ENCODE measurements at places on chromosomes 11 and 22.

DNA sequence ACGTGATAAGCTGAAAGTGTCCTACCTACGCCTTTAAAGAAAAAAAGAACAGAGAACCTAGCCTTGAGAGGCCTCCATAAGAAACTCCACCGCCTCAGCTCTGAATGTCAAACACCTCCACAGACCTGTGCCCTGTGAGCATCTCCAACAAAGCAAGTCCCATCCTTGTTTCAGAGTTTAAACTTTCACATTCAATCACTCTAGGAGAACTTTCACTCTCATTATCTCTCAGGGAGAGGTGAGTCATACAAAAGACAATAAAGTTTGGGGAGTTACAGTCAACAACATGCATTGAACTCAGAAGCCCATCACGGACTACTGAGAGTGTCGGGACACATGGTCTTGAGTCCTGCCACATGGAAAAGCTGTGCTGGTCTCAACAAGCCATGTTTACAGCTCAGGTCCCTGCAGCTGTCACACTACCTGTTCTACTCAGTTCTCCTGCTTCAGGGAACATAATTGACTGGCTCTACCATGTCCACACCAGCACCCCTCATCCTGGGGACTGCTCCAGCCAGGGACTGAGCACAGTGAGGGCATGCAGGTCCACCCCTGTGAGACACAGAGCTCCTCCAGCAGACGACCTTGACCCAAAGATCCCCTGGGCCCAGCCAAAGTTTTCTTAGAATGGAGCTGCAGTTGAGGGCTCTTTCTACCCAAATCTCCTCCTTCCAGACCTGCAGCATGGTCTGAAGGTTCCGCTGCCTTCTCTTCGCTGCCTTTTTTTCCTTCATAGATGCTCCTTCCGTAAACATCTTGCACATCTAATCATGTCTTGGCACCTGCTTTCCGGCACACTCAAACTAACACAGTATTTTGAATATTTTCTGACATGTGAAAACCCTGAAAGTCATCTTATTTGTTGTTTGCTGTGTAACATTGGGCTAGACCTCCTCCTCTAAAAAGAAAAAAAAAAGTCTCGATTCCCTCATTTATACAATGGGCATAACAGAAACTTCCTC, 114.9 kb downstream of the ETS1 start:
- peak; percentile 78 for DNase-seq

GRCh38 chr22:38180841-38181452, 683 bp downstream of the PLA2G6 start:
- peak; percentile 22 for DNase-seq

GRCh38 chr11:74055938-74056337, 47.1 kb upstream of the UCP3 start:
- DNase-seq, result no peak

DNA sequence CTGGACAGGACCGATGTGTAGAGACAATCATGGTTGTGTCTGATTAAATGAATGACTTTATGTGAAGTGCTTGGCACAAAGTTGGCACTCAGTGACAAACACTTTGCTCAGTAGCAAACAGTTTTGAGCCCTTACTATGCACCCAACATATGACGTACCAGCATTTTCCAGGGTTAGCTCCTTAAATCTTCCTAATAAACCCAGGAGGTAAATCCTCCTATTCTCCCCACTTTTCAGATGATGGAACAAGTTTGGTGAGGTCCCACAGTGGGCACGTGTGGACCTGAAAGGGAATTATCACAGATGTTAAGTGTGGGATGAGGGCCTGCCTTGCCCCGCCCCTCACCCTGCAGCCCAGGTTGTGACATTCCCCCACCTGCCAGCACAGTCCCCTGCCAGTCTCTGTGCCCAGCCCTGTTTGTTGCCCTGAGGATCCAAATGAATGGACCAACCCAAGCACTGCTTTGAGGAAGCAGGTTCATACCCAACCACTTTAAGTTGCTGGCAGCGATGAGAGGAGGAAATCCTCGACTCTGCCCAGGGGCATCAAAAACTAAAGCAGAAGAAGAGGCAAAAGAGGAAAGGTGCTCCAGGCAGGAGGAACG, 6.6 kb upstream of the CARD10 start:
- DNase-seq, result no peak

- no peak for DNase-seq
Observed at GRCh38 chr22:21657020-21657359, 8.8 kb upstream of the PPIL2 start.

DNA sequence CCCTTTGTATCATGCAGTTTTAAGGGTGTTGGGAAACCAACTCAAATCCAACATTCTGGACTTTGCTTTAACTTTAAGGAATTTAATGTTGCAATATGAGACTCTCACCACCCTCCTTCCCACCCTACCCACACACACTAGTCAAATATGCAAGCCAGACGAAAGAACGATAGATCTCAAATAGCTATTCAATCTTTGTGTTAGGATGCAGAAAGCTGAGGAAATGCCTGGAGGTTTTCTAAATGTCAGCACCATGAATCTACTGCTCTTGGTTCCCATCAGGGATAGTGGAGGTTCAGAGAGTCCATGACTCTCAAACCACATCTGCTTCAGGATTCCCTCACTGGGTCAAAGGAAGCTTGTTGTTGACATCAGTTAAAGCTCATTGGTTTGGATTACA, 33.7 kb downstream of the EXPH5 start:
- DNase-seq, result no peak

- no peak for DNase-seq
Observed at GRCh38 chr11:108766596-108767173, 101.8 kb downstream of the DDX10 start.

DNA sequence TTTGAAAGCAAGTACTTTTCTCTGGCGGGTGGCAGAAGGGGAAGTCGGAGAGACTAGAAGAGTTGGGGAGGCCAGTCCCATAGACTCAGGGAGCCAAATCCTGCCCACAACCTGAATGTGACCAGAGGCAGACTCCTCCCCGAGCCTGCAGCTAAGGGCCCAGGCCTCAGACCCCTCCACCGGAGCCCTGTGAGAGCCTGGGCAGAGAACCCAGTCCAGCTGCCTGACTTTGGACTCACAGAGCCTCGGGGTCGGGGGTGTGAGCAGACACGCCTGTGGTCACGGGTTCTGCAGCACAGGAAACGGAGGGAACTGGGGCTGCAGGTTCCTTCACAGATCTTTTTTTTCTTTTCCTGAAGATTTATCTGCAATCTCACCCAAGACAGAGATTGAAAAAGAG, 312.3 kb downstream of the CTTN start:
- DNase-seq, result no peak

- no peak for DNase-seq
Observed at GRCh38 chr22:43592476-43592875, 180.7 kb downstream of the MPPED1 start.

DNA sequence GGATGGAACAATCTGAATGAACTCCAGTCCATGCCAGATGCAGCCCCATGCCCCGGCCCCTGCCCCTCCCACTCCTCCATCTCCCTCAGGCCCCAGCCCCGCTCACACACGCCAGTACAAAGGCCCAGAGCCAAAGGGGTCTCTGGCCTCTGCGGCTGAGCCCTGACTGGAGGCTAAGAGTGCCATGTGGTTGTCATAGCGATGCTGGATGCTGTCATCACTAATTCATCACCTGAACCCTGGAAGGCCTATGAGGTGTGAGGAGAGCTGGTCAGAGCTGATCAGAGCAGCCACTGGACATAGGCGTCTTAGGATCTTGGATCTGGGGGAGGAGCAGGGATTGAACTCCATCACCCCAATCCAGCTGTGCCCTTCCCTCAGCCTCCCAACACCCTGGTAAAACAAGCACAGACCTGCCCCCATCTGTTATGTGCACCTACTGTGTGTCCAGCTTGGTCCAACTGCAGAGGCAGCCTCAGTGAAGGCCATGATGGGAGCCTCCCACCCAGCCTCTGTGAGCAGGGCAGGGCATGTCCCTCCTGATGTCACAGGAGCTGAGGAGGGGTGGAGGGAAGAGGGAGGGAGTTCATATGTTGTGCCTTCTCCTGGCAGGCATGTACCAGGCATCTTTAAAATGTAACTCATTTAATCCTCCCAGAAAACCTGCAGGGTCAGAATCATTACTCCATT, 16.7 kb downstream of the PDE2A start:
- no peak for DNase-seq

DNA sequence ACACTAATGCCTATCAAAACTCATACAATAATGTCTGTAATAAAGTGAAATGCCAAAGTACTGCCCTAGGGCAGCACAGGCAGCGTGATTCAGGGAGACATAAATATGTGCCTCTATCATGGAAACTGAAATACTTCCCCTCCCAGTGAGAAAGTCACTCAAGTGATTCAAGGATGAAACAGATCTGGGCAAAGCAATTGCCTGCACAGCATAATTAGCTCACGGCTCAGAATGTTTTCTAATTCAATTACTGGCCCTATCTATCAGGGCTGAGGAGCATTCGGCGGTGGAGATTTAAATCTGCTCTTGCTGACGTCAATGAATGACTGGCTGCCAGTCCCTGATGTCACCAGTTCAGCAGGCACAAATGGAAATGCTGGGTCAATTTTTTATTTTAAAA, 27.7 kb upstream of the PPP2R1B start:
- DNase-seq, result no peak

- peak; percentile 87 for DNase-seq
Observed at GRCh38 chr22:41301085-41302020, at the start of gene ZC3H7B. Gene ZC3H7B, plus strand, starts transcription at chr22:41301525. Its CDS starts 19,136 bp downstream, at chr22:41320661.

GRCh38 chr22:31451709-31452571, 37.7 kb downstream of the EIF4ENIF1 start:
- DNase-seq, result no peak

GRCh38 chr22:29117799-29118477, 45.1 kb downstream of the KREMEN1 start:
- no peak for DNase-seq

DNA sequence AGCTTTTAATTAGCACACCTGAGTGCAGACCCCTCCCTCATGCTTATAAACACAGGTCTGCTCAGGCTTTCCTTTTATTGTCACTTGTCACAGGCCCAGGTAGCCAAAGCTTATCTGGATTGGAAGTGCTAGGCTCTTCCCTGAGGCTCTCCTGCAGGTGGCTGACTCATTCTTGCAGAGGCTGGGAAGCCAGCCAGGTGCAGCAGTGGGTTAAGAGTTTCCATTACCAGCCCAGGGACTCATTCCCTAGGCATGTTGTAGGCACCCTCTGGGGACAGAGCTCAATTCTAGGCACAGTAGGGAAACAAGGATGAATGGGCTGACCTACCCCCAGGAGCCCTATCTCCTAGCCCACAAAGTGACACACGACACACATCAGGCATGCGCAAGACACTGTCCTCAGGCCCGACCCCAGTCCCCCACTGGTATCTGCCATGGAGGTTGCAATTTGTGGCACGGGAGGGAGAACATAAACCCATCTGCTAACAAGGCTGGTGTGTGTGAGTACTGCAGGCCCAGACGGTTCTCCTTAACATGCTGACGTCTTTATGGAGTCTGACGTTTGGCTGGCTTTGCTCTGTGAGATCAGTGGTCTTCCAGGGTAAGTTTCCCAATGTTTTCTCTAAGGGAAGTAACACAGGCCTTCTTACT, 94.2 kb downstream of the ABTB2 start:
- DNase-seq, result no peak

GRCh38 chr22:25025491-25026400, 73.2 kb downstream of the KIAA1671 start:
- no peak for DNase-seq

DNA sequence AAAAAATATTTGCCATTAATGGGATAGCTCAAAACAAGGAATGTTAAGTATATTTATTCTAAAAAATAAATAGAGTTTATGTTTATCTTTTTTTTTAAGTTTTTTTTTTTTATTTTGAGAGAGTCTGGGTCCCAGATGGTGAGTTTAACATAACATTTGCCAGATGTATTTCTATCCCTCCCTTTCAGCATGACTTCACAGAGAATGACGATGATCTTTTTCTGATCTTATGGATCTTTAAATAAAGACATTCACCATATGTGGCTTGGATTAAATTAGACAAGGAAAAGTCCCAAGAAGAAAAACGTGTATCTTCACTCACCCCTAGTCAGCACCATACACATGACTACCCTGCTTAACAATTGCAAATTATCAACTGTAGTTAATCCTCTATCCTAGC, 839.8 kb upstream of the CNTN5 start:
- no peak for DNase-seq

DNA sequence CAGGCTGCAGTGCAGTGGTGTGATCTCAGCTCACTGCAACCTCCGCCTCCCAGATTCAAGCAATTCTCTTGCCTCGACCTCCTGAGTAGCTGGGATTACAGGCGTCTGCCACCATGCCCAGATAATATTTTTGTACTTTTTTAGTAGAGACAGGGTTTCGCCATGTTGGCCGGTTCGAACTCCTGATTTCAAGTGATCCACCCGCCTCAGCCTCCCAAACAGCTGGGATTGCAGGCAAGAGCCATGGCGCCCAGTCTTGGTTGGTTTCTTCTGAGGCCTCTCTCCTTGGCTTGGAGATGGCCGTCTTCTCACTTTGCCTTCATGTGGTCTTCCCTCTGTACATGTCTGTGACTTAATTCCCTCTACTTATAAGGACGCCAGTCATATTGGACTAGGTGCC, 254.6 kb downstream of the BUD13 start:
- DNase-seq, result no peak

- DNase-seq, result no peak
Observed at GRCh38 chr11:88359114-88359513, 21.6 kb upstream of the CTSC start.

- no peak for DNase-seq
Observed at GRCh38 chr11:113817162-113817561, 37.6 kb downstream of the CLDN25 start.

DNA sequence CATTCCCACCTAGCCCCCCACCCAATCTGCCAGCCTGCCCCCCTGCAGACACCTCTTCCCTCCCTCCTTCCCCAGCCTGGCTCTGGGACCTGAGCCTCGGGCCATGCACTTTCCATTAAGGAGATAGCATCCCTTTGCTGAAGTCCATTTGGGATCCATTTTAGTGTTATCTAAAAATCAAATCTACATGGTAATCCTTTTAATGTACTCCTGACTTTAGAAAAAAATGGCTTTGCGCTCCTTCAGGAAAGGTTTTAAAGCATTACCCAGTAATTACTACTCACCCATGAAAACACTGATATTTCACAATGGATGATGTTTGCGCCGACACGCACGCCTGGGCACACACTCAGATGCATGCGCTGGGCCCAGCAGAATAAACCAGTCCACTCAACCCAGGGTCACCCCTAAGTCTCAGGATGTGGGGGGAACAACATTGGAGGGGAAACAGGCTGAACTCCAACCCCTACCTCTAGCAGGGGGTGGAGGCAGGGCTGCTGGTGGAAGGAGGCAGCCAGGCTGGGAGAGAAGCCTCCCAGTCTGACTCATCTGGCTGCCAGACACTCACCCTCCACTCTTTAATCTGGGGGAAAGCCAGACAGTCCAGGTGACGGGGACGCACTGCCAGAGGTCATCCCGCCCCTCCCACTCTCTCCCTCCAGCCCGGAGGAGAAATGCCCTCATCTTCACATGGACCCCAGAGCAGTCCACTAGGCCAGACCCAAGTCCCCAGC, 29.8 kb downstream of the LMO1 start:
- no peak for DNase-seq

GRCh38 chr11:108405706-108406105, 61.6 kb downstream of the C11orf65 start:
- DNase-seq, result no peak

GRCh38 chr11:45204761-45205160, 58.3 kb downstream of the PRDM11 start:
- no peak for DNase-seq

GRCh38 chr11:134539285-134539684, 127.2 kb upstream of the B3GAT1 start:
- no peak for DNase-seq
